ENCODE measurements at places on chromosomes 4 and X.

DNA sequence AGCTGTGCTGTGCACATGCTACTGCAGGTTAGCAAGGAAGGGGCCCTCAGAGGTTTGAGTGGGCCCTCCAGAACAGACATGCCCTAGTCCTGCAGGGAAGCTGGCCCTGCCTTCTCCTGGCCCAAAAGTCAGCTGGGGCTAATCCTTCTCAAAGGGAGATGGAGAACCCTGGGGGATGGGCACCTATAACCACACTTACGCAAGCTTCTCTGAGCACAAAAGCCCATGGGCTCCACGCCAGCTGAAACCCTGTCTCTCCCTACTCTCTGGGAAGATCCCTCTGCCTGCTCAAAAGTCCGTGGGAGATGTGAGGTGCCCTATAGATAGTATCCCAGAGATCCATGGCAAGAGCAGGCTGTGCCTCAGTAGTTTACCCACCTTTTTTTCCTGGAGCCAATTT, 58.9 kb upstream of the DKK2 start:
- no peak for DNase-seq

- DNase-seq = no peak
These were observed 445.2 kb downstream of the GRXCR1 start for GRCh38 chr4:43337707-43338106.

GRCh38 chr4:95637043-95637600, 88.3 kb upstream of the UNC5C start:
- DNase-seq = no peak

DNA sequence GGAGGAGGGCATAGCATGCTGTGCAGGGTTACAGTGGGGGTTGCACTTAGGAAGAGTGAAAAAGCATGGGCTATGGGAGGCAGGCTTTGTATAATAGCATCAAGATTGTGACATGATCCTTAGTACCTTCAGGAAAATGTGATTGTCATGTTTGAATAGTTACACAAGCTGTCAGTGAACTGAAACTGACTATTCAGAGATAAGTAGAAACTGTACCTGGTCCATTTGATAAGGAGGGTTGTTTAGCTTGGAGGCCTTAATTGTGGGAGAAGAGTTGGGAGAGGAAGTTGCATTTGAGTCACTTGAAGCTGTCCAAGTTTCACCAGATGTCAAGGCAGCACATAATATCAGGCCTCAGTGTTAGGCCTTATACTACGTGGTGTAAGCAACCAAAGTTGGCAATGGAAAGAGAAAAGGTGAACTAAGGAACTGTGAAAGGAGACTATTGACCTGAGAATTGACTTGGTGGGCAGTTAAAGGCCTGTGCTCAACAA, 85.0 kb downstream of the TEX13C start:
- no peak for DNase-seq

DNA sequence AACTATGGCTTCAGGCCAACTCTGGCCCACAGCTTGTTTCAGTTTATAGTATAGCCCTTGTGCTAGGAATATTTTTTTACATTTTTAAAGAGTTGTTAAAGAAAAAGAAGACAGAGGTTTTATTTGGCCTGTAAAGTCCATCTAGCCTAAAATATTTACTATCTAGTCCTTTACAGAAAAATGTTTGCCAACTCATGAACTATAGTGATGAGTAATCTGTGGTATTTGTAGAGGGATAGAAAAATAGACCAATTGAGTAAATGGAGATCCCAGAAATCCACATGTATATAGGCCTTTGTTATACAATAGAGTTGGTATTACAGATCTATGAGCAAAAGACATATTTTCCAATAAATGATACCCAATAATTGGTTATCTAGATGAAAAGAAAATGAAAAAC, 288.7 kb downstream of the PRDM5 start:
- DNase-seq = no peak

GRCh38 chrX:39201305-39201990, 400.2 kb downstream of the MID1IP1 start:
- DNase-seq = no peak

DNA sequence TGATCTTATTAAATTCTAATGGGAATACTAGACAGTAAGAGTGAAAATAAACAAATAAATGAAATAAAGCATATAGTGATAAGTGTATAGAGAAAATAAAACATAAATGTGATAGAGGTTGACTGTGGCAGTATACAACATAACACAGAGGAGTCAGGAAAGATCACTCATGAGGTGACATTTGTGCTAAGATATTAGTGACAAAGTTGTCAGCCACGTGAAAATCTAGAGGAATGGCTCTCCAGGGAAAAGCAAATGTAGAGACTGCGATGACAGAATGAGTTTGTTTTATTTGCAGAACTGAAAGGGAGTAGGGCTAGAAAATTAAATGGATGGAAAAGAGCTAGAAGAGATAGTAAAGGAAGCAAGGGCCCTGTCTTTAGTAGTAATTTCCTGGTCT, 72.8 kb upstream of the GABRA2 start:
- DNase-seq = no peak

GRCh38 chrX:65841263-65841662, 173.8 kb downstream of the MSN start:
- no peak for DNase-seq

GRCh38 chrX:57211906-57212305, 74.6 kb upstream of the FAAH2 start:
- no peak for DNase-seq

GRCh38 chrX:27966955-27967354, 14.3 kb downstream of the DCAF8L1 start:
- no peak for DNase-seq

- no peak for DNase-seq
These were observed 190.8 kb downstream of the SPATA18 start for GRCh38 chr4:52241916-52242315.

GRCh38 chr4:74793757-74794381, 454 bp downstream of the BTC start:
- DNase-seq = no peak

DNA sequence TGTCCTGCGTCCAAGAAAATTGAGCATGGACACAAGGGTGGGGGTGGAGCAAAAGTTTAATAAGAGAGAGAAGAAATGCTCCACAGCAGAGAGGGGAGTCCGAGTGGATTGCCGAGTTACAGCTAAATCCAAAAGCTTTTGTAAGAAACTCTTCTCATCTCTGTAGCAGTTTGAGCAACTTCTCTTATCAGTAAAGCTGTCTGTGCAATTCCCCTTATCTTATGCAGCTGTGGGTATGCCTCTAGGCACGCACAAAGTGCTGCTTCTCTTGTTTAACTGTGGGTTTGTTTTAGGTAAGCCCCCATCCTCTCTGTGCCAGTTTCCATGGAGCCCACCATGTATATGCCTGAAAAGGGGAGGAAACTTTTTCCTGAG, 44.8 kb downstream of the HMGB2 start:
- no peak for DNase-seq

DNA sequence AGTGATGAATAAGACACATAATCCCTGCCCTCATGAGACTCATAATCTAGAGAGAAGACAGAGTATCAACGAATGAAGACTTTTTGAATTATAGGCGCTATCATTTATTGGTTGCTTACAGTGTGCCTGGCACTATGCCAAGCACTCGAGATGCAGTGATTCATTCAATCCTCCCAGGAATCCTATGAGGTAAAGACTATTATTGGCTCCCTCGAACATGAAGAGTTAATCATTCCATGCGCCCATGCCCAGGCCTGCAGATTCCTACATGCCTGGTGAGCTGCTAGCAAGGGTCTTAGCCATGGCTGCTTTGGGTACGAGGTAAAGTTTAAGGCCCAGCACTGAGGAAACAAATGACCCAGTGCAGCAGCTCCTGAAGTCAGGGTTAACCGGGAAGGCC, 47.0 kb downstream of the TEX13B start:
- DNase-seq = no peak

DNA sequence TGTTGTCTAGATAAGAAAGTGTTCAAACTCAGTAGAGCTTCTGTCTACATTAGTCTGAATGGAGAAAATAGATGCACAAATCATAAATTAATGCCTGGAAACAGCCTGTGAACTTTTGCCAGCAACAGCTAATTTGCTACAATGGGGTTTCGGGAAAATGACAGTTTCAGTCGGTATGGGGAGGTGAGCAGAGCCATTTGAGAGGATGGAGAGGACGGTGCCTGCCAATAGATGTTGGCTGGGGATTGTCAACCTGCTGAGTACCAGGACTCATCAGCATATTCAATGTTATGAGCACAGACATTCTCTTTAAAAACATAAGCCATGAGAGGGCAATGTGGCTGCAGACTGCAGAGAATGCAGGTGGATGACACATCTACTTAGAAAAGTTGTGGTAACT, 230.3 kb upstream of the PCDH18 start:
- DNase-seq = peak; percentile 1

DNA sequence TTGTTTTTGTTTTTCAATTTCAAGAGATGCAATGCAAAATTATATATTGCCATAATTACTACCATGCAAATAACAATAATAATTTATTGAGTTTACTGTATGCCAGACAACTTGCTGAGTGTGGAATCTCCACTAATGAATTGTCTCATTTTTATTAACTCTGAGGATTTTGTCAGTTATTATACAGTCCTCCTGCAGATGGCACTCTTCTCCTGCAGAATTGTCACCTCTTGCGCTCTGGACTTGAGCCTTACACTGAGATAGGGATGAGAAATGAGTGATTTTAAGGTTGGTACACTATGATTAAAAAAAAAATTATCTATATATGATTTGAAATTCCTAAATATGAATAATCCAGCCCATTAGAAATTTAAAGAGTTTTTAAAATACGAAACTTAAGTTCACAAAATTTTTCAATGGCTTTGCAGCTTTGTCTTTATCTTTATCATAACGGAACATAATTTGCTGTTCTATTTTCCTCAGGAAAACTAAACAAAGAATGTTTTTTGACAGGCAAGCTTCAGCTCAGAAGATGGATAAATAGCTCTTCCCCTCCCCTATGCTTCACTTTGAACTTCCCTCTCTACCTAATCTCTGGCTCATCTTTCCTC, 12.7 kb upstream of the PAQR3 start:
- DNase-seq = peak; percentile 60

GRCh38 chr4:40335525-40335894, 377 bp downstream of the CHRNA9 start:
- DNase-seq = no peak

- DNase-seq = peak; percentile 60
These were observed at the start of gene JADE3 for GRCh38 chrX:46912098-46912602. JADE3 (plus strand) TSS chrX:46912421; CDS start chrX:46984895, 72,474 bp downstream.

GRCh38 chrX:23554304-23554703, 113.0 kb upstream of the PRDX4 start:
- DNase-seq = peak; percentile 10

GRCh38 chrX:42732506-42732905, 45.5 kb downstream of the PPP1R2C start:
- DNase-seq = no peak

DNA sequence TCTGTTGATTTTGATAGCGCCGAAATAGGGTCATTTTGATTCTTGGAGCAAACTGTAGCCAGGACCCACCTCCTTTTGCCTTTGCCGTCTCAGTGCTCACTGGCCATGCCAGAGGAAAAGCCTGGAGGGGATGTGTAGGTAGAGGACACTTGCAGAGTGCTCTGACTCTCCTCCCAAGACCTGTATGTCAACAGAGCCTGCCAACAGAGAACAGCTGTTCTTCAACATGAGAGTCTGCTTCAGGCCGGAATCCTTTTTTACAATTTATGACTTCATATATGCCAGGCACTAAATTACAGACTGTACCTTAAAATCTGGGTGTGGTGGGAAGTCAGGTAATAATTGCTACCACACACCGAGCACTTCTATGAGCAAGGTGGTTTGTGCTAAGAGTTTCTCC, 94.2 kb downstream of the KDR start:
- no peak for DNase-seq

DNA sequence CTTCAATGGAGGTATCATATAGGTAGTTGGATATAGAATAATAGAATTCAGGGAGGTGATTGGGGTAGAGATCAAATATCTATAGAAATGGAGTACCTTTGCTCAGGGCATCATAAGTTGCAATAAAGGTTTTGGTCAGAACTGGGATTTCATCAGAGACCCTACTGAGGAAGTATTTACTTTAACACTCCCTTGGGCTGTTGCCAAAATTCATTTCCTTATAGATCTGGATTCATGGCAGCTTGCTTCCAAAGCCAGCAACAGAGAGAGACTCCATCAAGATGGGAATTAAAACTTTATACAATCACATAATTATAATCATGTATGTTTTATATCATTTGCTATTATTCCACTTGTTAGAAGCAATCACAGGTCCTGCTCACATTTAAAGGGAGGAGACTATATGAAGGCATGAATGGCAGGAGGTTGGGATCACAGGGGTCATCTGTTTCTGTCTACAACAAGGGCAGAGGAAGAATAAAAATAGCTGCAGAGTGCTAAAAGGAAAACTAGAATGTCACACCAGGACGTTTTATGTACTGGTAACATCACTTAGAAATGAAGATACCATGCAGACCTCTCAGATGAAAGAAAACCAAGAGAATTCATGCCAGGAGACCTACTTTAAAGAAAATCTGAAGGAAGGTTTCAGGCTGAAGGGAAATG, 902.1 kb upstream of the LCORL start:
- DNase-seq = no peak

DNA sequence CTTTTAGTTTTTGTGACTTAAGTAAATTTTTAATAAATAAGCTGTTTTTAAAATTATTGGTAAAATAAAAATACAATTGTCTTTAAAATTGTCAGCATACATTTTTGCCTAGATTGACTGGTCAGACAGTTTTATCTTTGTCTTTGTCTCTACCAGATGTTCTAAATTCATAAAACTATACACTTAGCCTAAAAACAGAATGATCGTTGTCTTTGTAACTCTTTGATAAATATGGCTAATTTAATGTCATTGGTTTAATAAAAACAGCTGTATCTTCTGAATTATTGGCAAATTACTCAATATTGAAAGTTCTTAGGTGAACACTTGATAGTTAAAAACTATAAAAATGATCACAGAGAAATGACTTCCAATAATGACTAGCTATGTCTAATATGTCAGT, 36.5 kb upstream of the NPFFR2 start:
- DNase-seq = no peak

DNA sequence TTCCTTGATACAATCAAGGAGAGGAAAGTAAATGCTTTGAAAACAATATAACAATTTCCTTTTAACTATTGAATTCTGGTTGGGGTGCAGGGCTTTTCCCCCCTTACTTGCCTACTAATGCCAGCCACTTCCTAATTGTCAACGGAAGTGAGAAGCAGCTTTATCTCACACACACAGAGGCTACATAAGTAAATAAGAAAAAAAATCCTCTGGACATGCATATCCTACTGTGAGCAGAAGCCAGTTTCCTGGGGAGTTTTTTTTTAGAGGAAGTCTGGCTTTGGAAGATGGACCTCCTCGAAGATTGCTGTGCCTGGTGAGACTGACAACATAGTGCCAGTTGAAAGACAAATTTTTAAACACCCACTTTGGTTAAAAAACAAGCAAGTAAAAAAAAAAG, 180.6 kb downstream of the OPHN1 start:
- no peak for DNase-seq

Measured in cerebellum (tissue), 4 donors.